ENCODE measurements at places on chromosomes 7 and 10. TPM values are rescaled to one million over a fixed set of nuclear protein-coding genes. Genes with fewer than 3 reads are reported as not detected.

The BTBD16 gene
- total RNA-seq: not detected

The CALCR gene
- not detected for total RNA-seq

The TRIM4 gene
- total RNA-seq: 35.4 TPM

The PLEKHS1 gene
- total RNA-seq: not detected

The EGR2 gene
- 2.1 TPM for total RNA-seq

The GLI3 gene
- total RNA-seq: 6.4 TPM

The PON1 gene
- total RNA-seq: not detected

The SLIT1 gene
- total RNA-seq: 0.17 TPM

The GATA3 gene
- total RNA-seq: not detected

The GIMAP1 gene
- total RNA-seq: under 0.01 TPM

The ACBD5 gene
- total RNA-seq: 29.6 TPM

The SLC25A28 gene
- total RNA-seq: 30.7 TPM

The GRID1 gene
- 0.33 TPM for total RNA-seq

The GARIN1A gene
- 1.5 TPM for total RNA-seq

The TRPV5 gene
- total RNA-seq: not detected

The CACNB2 gene
- 1.5 TPM for total RNA-seq

The SPDYE5 gene
- total RNA-seq: not detected

The AGBL3 gene
- 1.3 TPM for total RNA-seq

The IDI2 gene
- not detected for total RNA-seq

The C10orf53 gene
- total RNA-seq: not detected

The LRRC17 gene
- total RNA-seq: 12.6 TPM

The CPA5 gene
- not detected for total RNA-seq

The VWA2 gene
- total RNA-seq: under 0.01 TPM

The RARRES2 gene
- total RNA-seq: 174 TPM

The UPK3BL2 gene
- total RNA-seq: 1.0 TPM

The ANXA8L1 gene
- total RNA-seq: not detected

The HMX3 gene
- not detected for total RNA-seq

The TBX20 gene
- total RNA-seq: not detected

The LEP gene
- total RNA-seq: 2.8 TPM

The OR2A1 gene
- total RNA-seq: under 0.01 TPM

The SND1 gene
- 174 TPM for total RNA-seq

The ABCB4 gene
- total RNA-seq: 0.26 TPM

The ITPRID1 gene
- total RNA-seq: not detected

The STAG3 gene
- total RNA-seq: 0.50 TPM

The GRB10 gene
- 64.1 TPM for total RNA-seq

The PKD2L1 gene
- total RNA-seq: not detected

The TAS2R5 gene
- 1.0 TPM for total RNA-seq

The IFIT2 gene
- total RNA-seq: 21.6 TPM

The RBAK gene
- 6.9 TPM for total RNA-seq

The OR6B1 gene
- total RNA-seq: not detected

The CALY gene
- not detected for total RNA-seq

The FAM221A gene
- 5.1 TPM for total RNA-seq

The PLAC9 gene
- total RNA-seq: 16.7 TPM

The GNB2 gene
- total RNA-seq: 85.2 TPM

The NKX2-3 gene
- not detected for total RNA-seq

The RHOBTB1 gene
- total RNA-seq: 19.8 TPM

The CALHM3 gene
- total RNA-seq: not detected

The CAMK1D gene
- total RNA-seq: 1.5 TPM

The VENTX gene
- not detected for total RNA-seq

The PDE6C gene
- total RNA-seq: not detected

The STK17A gene
- total RNA-seq: 44.4 TPM

The MYL7 gene
- not detected for total RNA-seq

The LRRD1 gene
- 0.17 TPM for total RNA-seq

The PRLHR gene
- not detected for total RNA-seq

The C10orf143 gene
- 2.0 TPM for total RNA-seq

The OR2A42 gene
- not detected for total RNA-seq
